Activated CD8-positive, alpha-beta T cell treated with anti-CD3 and anti-CD28 coated beads for 36 hours (primary cell): ENCODE measurements at places on chromosomes 7 and 10. TPM values are rescaled to one million over a fixed set of nuclear protein-coding genes. Genes with fewer than 3 reads are reported as not detected.

The OGDHL gene
- total RNA-seq, result 0.68 TPM

DNA sequence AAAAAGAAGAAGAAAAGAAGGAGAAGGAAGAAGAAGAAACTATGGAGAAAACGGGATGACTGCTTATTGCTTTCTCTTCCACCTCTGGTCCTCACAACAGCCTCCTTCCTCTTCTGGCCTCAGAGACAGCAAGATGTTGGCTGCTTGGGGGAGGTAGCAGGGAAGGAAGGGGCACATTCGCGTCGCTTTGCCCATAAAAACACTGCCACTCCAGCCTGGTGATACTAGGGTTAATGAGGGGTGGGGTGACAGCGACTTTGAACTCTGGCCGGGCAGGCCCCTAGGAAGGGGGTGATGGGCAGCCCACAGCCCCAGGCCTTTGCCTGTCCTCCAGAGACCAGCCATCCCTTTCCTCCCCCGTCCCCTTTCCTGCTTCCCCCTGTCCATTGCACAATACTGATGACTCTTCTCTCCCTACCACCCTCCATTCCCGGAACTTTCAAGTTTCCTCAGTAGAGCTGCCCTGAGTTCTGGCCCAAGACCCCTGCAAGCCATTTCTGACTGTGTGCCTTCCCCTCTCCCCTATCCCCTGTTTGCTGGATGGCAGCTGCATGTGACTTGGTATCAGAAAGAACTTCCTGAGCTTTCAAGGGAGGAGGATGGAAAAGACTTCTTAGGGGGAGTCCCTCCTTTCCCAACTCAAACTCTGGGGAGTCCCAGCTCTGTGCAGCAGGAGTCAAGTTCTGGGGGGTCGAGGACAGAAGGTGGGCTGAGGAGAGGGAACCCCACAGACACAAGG lies 2.2 kb upstream of the CUEDC2 start:
- DNase-seq, result peak; percentile 30

DNA sequence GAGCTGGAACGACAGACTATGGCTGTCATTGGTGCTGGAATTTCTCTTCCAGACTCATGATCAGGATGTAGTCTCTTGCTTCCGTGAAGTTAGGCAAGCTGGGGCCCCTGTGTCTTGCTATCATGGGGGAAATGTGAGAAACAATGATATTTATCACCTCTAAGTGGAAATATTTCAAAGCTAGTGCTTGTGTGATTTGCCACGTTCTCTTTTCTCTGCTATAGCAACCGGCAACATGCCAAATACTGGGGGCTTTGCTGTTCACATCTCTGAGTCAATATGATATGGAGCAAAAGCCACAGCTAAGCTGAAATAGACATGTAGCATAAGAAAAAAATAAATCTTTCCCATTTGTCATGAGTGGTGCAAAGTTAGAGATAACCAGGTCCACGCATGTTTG lies 668.2 kb upstream of the IGFBP3 start:
- DNase-seq, result no peak

GRCh38 chr10:86363833-86364490 lies 2.6 kb downstream of the GRID1 start:
- DNase-seq, result peak; percentile 26

DNA sequence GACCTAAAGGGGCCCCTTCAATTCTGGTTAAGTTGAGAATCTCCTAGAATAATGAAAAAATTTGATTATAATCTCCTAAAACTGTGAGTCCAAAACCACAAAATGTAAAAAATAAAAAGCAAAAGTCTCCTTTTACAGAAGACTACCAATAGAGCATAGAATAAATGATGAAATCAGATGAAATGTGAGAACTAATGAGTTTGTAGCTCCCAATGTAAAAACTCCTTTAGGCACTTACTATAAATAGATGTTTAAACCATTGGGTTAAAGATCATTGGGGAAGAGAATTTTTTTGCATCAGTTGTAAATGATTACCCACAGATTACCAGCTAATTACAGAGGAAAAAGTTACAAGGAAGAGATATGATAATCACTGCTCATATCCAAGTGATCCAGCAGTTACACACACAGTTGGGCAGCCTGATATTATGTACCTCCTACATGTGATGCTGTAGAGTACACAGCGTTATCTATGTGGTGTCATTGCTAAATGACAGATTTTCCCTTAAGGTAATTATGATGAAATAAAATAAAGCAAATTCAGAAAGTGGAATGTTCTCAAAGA lies 282.7 kb upstream of the SEMA3D start:
- DNase-seq, result no peak

GRCh38 chr7:138127996-138128395 lies 51.7 kb downstream of the AKR1D1 start:
- DNase-seq, result no peak

- no peak for DNase-seq
Observed at GRCh38 chr10:103682631-103683030, 172.7 kb downstream of the SH3PXD2A start.
